Stimulated activated CD4-positive, alpha-beta T cell treated with anti-CD3 and anti-CD28 coated beads, Interleukin-4, amount 100 ng/mL, for 24 hours (primary cell): ENCODE measurements at places on chromosomes 4 and X.

- no peak for DNase-seq
Observed at GRCh38 chrX:47230136-47230868, 2.5 kb upstream of the USP11 start.

GRCh38 chrX:15497865-15498264 lies 2.7 kb upstream of the BMX start:
- peak; percentile 48 for DNase-seq

- no peak for DNase-seq
Observed at GRCh38 chrX:11434607-11435006, 141.4 kb downstream of the AMELX start.

- DNase-seq: no peak
Observed at GRCh38 chr4:145396581-145396980, 85.1 kb upstream of the SMAD1 start.

GRCh38 chr4:158538911-158539310 lies 17.2 kb downstream of the RXFP1 start:
- no peak for DNase-seq

- DNase-seq: no peak
Observed at GRCh38 chr4:158997660-158998349, 105.1 kb upstream of the RAPGEF2 start.

- DNase-seq: no peak
Observed at GRCh38 chr4:157196046-157196445, 24.5 kb upstream of the GRIA2 start.

DNA sequence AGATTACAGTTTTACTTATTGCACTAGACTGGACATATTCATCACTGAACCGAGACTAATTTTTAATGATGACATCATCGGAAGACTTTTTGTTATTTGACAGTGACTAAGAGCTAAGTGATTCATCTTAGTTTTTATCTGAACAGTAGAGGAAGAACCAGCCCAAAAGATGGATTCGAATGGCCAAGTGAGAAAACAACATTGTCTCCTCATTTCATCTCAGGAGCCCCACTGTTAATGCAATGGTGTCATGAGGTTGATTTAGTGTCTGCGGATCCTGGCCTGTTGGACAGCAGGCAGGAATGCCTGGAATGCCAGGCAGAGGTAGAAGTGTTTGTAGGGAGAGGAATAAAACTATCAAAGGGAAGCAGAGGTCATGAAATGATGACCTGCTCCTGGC lies 37.8 kb upstream of the HPF1 start:
- DNase-seq: no peak

- no peak for DNase-seq
Observed at GRCh38 chr4:156975686-156976085, 4.1 kb upstream of the PDGFC start.

GRCh38 chr4:76991161-76991660 lies 41.7 kb downstream of the SEPTIN11 start:
- no peak for DNase-seq

DNA sequence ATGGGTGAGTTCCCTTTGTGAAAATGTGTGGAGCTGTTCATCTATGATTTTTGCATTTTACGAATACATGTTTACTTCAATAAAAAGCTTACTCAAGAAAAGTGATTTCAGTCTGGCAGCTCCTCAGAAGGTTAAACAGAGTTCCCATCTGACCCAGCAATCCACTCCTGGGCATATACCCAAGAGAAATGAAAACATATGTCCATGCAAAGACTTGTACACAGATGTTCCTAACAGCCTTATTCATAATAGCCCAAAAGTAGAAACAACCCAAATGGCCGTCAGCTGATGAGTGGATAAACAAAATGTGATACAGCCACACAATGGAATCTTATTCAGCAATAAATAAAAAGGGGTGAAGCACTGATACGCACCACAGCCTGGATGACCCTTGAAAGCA lies 20.8 kb downstream of the CLCN4 start:
- no peak for DNase-seq

- no peak for DNase-seq
Observed at GRCh38 chr4:99710681-99711345, 53.2 kb upstream of the C4orf54 start.

DNA sequence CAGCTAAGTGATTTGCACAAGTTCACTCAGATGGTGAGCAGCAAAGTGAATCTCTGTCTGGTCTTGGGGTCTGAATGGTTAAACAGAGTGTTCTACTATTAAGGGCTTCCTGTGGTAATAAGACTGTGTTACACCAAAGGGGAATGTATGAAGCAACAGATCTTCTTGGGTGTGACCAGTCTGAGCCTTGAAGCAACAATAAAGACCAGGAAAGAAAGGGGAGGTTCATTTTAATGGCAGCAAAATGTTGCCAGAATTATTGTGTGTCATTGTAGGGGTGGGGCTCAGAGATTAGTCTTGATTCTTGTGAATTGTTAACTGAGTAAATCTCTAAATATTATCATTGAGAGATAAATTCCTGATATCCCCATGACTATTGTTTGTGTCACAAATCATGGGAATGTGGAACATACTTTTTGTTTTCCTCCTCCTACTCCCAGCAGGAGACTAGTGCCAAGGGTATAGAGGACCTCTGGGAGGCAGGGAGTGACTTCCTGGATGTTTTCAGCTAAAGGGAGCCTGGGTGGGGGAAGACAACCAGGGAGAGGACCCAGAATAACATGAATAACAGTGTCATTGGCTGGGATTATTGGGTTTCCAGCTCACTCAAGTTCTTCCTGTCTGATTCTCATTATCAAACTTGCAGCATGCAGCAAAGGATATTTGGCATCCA lies 141.4 kb upstream of the PAK3 start:
- no peak for DNase-seq

DNA sequence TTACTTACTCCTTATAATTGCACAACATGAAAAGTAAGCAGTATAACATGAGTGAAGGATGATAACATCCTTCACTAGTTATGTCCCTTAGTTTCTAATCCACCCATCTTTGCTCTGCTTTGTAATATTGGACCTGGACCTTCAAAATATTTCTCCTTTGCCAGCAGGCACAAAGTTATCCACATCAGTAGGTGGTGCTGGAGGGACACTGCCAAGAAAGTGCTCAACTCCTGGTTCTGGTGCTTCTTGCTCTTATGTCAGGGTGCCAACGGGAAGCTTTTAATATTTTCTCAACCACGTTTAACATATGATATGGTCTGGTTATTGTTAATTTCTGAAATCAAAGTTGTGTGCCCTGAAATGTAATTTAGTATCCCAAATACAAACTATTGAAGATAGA lies 49.1 kb downstream of the TMEM165 start:
- DNase-seq: no peak

- DNase-seq: no peak
Observed at GRCh38 chrX:133745349-133745748, 240.0 kb downstream of the GPC3 start.

DNA sequence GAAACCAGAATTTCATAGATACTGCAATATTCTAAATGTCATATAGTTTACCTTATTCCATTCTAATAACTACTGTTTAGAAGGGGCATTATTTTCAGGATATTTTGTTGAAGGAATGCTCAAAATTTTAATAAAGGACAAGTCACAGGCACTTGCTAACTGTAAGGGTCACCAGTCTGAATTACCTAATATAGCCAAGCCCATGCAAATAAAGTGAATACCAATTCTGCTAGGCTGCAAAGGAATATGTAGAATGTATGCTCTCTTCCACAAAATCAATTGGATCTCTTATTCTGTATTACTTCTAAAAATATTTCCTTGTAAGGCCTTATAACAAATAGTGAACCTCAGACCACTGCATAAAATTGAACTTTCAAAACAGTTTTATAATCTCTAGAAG lies 52.3 kb upstream of the FAT4 start:
- DNase-seq: no peak

DNA sequence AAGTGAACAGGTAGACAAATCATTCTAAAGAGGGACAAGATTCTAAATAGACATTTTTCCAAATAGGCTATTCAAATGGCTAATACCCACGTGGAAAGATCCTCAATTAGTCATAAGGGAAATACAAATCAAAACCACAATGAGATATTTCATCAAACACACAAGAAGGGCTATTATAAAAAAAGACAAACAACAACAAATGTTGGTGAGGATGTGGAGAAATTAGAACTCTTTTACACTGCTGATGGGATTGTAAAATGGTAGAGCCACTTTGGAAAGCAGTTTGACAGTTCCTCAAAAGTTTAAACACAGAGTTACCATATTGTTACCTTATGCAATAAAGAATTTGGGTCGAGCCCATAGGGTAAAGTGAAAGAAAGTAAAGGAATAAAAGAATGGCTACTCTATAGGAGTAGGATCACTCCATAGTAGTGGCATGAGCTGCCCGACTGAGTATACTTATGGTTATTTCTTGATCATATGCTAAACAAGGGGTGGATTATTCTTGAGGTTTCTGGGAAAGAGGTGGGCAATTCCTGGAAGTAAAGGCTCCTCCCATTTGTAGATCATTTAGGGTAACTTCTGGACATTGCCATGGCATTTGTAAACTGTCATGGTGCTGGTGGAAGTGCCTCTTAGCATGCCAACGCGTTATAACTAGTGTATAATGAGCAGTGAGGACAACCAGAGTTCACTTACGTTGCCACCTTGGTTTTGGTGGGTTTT lies 58.9 kb upstream of the FAM9C start:
- DNase-seq: no peak

GRCh38 chrX:74923942-74924448 lies 1.3 kb downstream of the NEXMIF start:
- DNase-seq: peak; percentile 5

- DNase-seq: no peak
Observed at GRCh38 chr4:170305627-170306026, 215.9 kb upstream of the AADAT start.

GRCh38 chr4:20317424-20317985 lies 65.8 kb downstream of the SLIT2 start:
- DNase-seq: no peak

DNA sequence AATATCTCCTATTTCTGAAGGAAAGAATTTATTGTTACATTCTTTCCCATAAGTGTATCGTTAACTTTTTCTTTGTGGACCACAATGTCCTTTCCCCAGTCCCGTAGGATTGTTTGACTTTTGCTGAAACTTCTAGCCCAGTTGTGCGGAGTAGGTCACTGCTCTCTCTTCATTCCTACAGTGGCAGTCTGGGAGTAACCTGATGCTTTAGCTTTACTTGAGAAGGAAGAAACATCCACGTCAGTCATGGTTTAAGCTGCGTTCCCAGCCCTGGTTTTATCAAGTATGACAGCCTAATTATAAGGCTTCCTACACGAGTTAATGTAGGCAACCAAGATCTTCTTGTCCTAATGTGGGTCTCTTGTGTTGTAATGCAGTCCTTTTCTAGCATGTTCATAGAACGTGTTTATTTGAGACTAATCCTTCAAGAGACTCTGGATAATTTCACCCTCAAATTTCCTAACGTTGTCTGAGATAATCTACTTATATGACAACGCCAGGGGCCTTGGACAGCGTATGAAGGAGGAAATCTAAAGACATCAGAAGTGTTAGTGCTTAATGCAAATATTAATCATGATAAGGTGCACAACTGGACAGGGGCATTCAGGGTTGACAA lies 40.8 kb upstream of the GRPR start:
- no peak for DNase-seq
